ENCODE measurements at places on chromosomes 7 and 10.
A peak's percentile ranks its signal among the peaks of the same experiment; 100 is the strongest.

- no peak for DNase-seq
Observed at GRCh38 chr7:64206903-64207302, at the start of gene ZNF735. TSS of gene ZNF735 (plus strand) at chr7:64207203. CDS start at chr7:64207203, 0 bp downstream.

- DNase-seq: no peak
Observed at GRCh38 chr7:8781166-8781565, 347.8 kb downstream of the NXPH1 start.

- no peak for DNase-seq
Observed at GRCh38 chr10:60917331-60918280, 26.4 kb downstream of the RHOBTB1 start.

DNA sequence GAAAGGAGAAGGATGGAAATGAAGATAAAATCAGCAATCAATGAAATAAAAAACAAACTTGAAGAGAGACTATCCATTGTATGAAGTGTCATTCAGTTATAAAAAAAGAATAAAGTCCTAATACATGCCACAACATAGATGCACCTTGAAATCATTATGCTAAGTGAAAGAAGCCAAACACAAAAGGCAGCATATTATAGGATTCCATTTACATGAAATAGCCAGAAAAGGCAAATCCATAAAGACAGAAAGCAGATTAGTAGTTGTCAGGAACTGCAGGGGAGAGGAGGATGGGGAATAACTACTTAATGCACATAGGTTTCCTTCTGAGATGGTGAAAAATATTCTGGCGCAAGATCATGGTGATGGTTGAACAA is 6.6 kb upstream of the PON1 start:
- DNase-seq: no peak

- DNase-seq: no peak
Observed at GRCh38 chr10:15360566-15360965, 10.5 kb downstream of the FAM171A1 start.

DNA sequence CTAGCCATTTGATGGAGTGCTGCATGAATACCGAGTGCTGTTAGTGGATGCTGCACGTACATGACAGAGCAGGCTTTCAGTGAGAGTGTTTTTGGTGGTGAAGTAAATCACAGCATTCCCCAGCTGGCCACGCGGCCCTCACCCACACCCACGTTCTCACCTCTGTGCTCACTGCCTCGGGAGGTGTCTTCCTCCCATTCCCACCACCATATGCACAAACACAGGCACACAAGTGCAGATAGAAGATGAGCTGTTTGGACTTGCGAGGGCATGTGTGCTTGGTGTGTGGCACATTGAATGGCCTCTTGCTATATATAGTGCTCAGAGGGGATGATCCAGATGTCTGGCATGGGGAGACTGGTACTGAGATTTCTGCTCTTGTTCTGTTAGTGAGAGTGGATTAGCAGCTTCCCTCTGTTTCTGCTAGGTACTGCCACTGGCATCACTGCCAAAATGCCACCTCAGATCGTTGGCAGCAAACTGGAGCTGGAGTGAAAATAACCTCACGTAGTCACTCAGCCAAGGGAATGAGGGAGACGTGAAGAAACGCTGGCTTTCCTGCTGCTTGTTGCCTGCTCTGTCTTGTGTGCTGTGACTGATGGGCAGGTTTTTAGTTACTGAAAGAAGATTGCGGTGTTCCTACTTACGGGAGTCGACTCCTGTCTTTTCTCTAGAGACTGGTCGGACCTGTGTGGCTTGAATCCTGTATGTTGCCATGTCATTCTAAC is 19.1 kb downstream of the DNAJB6 start:
- no peak for DNase-seq

DNA sequence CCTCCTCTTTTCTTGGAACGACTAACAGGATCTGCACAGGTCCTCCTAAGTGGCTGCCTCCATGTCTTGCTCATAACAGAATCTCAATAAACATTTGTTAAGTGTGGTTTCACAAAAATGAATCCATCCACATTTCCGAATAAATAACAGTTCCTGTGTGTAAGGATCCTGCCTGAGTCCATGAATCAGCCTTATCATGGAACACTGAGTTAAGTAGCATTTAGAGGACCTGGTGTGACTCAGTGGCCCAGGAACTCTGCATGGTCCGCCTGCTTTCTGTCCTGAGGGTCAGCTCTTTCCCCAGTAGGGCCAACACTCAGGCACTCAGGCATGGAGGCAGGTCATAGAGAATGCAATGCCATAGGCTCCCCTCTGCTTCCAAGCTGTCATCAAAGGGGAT is 15.8 kb upstream of the C10orf90 start:
- no peak for DNase-seq

DNA sequence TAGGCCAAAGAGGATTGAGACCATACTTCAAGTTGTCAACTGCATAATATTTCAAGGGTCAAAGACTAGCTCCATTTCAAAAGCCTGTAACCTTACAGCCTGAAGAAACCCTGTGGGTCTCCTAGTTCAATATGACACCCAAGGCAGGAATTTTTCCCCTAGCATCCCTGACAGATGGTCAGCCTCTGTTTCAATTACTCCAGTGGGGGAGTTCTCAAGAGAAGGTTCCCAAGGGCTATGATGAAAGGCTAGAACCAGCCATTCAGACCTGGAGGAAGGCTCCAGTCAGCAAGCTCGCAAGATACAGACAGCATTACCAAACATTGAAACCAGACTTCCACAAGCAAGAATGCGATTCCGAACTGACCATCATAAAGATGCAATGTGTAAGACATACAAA is 1.6 kb downstream of the HTR7 start:
- no peak for DNase-seq

DNA sequence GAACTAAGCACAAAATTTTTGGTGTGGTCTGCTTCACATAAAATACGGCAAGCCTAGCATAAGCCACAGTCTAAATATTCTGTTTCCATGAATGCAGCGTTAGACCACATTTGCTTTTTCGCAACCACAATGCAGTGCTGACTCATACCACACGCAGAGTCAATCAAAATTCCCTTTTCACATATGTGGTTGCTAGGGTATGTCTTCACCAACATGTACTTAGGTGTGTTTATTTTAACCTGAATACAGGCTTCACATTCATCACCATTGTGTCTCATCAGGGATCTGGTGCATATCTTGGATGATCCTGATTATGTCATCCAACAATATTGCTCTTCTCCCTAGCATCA is 90.8 kb downstream of the CHN2 start:
- DNase-seq: peak; percentile 17

DNA sequence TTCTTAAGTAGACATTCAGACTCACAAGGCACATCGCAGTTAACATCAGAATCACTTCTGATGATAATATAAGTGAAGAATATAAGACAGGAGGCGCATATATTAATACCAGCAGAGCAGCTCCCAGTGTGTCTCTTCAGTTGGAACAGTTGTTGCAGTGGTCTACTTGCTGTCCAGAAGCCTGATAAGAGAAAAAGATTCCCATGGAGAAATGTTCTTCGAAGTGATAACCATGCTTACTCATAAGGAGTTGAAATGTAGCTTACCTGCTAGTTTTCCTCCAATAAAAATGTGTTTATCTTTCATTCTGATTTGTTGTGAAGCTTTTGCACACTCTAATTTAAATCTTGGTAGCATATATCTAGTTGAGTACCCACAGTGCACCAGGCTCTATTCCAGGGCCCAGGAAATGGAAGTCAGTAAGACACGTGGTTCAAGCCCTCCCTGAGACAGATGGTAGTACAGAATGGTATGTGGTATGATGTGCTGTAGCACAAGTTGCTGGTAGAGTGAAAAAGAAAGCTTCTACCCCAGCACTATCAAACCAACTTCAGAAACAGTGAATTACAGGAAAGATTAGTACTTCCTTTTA is 124.0 kb downstream of the MAPK8 start:
- no peak for DNase-seq

- DNase-seq: no peak
Observed at GRCh38 chr10:124271676-124272075, 147.0 kb downstream of the OAT start.

DNA sequence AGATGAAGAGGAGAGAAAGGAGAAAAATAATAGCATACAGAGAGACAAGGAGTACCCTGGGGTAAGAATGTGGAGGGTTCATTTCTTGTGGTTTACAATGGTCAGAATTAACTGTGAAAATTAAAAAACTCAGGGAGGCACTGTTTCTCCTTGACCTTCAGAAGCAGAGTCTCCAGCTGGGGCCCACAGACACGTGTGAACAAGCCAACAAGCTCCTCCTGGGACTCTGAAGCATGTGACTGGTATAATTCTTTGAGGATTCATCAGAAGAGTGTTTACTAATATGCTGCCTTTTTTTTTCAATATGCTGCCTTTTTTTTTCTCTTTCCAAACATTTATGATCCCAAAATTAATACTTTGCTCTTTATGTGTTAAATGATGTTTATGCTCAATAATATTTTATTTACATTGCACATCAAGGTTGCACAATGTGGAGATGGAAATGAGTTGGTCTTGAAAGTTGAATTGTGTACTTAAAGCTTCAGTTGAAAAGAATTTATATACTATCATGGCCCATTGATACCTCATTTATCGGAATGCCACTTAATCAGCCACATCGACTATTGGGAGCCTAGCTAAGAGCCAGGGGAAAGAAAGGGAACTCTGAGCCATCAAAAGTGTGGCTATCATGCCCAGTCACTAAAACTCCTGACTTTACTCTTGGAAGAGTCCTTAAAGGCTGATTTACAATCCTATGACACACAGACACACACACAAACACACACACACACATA is 134.7 kb upstream of the RHOBTB1 start:
- DNase-seq: no peak

DNA sequence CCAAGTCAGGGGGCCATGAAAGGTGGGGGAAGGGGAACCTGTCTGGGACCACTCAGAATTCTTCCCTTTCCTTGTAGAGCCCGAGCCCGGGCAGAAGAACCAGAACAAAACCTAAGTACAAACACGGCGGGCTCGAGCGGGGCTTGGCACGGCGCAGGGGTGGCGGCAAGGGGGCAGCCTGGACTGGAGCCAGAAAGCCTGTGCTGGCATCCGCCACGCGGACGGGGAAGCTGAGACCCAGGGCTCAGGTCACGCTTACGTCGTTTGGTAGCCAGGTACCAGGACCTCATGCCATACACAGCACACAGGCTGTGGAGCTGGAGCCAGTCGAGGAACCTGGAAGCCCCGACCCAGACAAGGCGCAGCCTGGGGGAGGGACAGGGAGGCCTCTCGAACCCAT is 6.6 kb upstream of the GPER1 start:
- no peak for DNase-seq

DNA sequence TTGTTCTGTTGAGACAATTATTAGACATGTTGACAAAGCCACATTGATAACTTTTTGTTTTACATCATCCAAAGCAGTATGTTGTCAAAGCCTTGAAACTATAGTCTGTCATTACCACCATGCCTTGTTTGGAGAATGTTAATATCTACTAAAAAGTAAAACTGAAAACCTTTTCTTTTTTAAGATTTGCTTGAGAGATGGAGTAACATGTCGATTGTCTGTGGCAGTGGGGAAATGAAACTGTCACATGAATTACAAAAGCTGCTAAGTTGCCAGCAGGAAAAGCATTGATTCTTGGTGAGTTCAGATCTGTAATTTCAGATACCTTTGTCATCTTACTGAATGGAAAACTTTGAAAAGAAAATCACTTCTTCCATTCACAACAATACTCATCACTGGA is 69.1 kb downstream of the TFPI2 start:
- DNase-seq: no peak

DNA sequence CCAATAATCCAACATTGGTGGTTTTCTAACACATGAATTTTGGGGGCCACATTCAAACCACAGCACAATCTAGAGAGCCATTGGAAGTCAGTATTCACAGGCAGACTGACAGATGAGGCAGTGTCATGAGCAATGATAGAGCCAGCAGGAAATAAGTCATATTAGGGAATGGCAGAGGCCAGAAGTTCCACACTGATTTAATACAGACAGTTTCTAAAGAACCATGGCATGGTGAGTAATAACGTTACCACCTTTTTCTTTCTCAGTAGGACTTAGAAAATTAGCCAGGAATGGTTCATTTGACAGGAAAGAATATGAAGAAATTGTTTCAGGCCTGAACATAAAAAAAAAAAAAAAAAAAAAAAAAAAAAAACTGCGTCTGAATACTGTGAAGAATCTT is 210.3 kb downstream of the GPAM start:
- DNase-seq: no peak

Data from CMK (cell line).